ENCODE measurements at places on chromosomes 1 and 21. TPM values are rescaled to one million over a fixed set of nuclear protein-coding genes. Genes with fewer than 3 reads are reported as not detected.

GRCh38 chr1:81887421-81888144 is 86.8 kb downstream of the ADGRL2 start:
- no peak for DNase-seq

The USP24 gene
- 57.6 TPM for total RNA-seq

DNA sequence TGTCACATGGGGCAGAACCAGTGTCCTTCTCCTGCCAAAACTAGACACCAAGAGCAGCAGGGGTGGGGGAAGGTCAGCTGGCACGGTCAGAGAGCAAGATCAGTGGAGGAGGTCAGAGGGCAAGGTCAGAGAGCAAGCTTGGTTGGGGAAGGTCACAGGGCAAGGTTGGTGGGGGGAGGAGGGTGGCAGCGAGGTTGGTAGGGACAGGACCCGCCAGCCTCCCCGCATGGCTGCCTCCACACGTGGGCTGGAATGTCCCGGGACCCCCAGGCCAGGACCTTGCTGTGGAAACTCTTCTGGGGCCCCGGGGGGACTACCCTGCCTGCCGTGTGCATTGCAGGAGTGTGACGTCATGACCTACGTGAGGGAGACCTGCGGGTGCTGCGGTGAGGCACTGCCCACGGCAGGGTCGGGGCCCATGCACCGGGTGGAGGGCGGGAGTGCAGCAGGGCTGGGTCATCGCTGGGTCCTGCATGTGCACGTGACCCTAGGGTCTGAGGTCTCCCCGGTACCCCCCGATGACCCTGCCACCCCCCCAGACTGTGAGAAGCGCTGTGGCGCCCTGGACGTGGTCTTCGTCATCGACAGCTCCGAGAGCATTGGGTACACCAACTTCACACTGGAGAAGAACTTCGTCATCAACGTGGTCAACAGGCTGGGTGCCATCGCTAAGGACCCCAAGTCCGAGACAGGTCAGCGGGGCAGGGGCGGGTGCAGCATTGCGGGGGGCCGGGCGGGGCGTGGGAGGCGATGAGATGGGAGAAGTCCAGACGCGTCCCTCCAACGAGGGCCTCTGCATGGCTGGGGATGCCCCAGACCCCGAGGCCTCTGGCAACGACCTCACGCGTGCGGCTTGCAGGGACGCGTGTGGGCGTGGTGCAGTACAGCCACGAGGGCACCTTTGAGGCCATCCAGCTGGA is 27.3 kb downstream of the COL6A2 start:
- peak; percentile 62 for DNase-seq

DNA sequence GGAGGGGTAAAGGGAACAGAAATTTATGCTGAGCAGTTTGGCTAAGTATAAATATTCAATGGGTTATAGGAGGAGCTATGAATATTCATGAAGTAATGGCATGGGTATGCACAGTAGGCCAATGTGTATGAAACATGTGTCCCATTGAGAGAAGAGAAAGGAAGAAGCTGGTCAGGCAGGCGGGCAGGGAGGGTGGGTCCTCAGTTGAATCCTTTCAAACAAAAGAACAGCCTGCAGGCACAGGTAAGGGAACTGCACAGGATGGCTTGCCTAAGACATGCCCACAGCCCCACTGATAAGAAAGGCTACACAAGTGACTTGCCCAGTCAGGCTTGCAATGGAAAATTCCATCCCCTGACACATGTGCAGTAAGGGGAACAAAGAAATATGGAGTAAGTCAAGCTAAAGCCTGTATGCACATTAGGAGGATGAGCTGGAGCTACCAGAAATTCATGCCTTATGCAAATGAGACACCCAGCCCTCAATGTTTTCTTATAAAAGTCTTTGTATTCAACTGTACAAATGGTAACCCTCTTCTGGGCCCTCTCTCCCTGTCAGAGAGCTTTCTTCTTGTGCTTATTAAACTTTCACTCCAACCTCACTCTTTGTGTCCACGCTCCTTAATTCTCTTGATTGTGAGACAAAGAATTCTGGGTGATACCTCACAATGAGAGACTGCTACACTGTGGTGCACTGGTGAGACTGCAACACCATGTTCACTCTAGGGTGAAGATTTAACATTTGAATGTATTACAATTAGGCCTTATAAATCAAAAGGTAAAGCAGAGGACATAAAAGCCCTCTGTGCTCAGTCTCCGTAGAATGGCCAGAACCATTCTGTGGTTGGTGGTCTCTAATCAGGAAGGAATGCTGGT is 96.5 kb downstream of the ATP1B1 start:
- no peak for DNase-seq

DNA sequence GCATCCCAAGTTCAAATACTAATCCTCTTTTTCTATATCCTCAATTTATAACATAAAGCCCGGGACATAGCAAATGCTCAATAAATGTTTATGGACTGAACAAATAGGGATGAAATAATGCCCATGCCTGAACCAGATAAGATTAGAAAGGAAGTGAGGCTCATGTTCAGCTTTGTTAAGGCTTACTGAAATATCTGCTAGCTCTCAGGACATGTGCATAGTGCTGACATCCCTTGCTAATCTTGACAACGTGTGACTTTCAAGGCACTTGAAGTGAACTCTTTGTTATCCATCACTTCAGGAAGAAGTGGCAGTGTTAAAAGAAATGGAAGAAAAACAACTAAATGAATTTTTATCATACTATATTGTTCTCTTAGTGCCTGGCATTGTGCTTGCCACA is 260.3 kb upstream of the SGIP1 start:
- DNase-seq = no peak

The IGSF9 gene
- total RNA-seq = 0.18 TPM

DNA sequence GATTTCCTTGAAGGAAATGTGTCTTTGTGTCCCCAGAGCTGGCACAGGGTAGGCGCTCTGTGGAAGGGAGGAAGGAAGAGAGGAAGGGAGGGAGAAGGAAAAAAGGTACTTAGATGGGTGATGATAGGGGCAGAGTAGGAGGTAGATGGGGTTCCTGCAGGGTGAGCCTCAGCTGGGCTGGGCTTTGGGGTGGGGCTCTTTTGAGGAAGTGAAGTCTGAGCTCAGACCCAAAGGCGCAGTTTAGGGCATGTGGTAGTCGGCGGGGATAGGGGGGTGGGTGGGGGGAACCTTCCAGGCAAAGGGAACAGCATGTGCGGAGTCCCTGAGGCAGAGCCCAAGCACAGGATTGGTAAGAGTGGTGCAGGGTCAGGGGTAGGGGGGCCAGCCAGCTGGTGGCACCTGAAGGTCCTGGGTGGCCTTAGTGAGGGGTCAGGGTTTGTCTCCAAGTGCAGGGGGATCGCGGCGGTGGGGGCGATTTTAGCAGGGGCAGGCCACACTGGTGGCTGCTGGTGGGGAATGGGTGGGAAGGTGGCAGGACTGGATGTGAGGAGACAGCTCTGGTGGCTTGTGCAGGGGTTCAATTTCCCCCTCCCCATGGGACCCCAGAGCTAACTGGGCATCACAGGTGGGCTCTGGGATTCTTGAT is 8.4 kb upstream of the HTR6 start:
- DNase-seq = no peak

The MTMR11 gene
- total RNA-seq = 16.4 TPM

The C8B gene
- not detected for total RNA-seq

The IL20 gene
- not detected for total RNA-seq

- no peak for DNase-seq
These were observed 35.3 kb downstream of the KCNA2 start for GRCh38 chr1:110570901-110571300.

The TSPAN2 gene
- 2.9 TPM for total RNA-seq

- peak; percentile 45 for DNase-seq
These were observed 2.4 kb downstream of the KLHDC9 start for GRCh38 chr1:161100556-161100955.

The OR14C36 gene
- total RNA-seq = not detected

DNA sequence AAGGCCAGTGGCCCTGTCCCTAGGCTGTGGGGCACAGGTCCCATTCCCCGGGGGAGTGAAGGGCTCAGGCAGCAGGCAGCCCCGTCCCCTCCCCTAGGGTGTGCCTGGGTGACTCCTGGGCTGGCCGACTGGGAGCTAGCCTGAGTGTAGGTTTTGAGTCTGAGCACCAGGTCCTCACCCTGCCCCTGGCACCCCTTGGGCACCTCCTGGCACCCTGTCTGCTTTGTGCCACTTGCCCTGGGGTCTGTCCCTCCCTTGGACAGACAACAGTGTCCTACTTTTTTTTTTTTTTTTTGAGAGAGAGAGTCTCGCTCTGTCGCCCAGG is 24.2 kb downstream of the RRP1 start:
- DNase-seq = no peak

The PLEKHA6 gene
- 18.9 TPM for total RNA-seq

DNA sequence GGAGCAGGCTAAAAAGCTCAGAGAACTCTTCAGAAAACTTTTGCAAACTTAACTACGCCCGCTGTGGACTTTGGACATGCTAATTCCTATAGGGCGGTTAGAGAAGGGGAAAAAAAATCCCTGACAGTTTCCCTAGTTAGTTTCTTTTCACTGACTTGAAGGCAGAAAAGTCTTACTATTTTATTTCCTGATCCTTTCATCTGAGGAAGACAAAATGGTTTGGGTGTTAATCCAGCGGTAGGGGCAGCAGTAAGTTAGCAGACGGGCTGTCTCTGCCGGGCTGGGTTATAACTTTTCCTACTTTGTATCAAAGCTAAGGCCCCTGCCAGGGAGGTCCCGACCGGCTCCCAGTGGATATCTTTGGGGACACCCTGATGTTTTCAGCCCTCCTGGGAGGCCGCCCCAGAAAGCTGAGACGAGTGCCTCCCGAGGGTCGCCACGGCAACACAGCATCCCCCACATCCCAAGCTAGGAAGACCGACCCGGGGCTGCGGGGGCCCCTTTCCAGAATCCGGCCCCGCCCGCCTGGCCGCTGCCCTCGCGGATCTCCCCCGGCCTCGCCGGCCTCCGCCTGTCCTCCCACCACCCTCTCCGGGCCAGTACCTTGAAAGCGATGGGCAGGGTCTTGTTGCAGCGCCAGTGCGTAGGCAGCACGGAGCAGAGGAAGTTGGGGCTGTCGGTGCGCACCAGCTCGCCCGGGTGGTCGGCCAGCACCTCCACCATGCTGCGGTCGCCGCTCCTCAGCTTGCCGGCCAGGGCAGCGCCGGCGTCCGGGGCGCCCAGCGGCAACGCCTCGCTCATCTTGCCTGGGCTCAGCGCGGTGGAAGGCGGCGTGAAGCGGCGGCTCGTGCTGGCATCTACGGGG is 162.6 kb downstream of the RUNX1 start:
- peak; percentile 68 for DNase-seq

DNA sequence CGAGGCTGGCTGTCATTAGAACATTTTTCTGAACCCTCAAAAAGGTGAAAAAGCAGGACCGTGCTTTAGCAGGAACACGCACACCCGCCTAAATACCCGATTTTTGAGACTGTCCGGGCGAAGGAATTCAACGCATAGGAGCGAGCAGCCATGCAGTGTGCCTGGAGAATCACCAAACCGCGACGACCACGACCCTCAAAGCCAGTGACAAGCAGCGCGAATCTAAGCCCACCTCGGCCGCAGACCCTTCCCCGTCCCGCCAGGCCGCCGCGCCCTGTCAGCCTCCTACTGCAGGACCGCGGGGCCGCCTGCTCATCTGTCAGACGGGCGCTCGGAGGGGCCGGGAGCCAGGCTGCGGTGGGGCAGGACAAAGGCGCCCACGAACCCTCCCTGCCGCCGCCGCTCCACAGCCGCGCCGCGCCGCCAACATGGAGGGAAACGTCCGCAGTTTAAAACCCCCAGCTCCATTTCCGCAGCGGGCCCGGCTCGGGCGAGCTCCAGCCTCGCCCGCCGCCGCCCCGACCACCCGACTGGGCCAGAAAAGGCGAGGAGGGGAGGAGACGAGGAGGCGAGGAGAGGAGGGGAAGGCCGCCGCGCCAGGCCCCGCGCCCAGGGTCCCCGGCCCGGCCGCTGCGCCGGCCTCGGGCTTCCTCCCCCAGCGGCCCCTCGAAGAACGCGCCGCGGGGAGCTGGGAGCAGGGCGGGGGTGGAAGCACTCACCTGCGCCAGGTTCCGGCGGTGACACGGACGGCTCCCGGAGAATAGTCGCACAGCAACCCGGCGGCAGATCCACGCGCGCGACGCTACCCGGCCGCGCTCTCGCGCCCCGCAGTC is at the start of gene LBR:
TSS of gene LBR (minus strand) at position 804 of the 833 bp plus-strand sequence. CDS start 3,963 bp downstream, outside the sequence.
- DNase-seq = peak; percentile 72

The SLC35F3 gene
- total RNA-seq = not detected

The CFHR3 gene
- total RNA-seq = 0.94 TPM

GRCh38 chr1:8740034-8740449 is 77.4 kb downstream of the RERE start:
- no peak for DNase-seq

The FMOD gene
- 126 TPM for total RNA-seq

GRCh38 chr1:63557365-63557987 is 34.2 kb downstream of the EFCAB7 start:
- DNase-seq = no peak

DNA sequence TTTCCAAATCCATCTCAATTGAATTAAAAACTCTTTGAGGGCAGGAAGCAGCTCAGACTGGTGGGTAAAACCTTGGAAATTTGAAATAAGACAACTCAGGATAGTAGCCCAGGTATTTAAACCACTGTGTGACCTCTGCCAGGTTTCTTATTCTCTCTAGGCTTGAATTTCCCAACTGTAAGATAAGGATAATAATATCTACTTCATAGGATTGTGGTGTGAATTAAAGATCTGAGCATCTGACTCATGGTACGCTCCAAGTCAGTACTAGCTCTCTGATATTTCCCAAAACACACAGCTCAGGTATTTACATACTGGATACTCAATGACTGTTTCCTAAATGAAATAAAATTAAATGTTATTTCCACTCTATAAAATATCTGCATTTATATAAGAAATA is 337.2 kb downstream of the LTN1 start:
- DNase-seq = no peak

The PDZK1IP1 gene
- total RNA-seq = 2.4 TPM

The AMY1B gene
- not detected for total RNA-seq

DNA sequence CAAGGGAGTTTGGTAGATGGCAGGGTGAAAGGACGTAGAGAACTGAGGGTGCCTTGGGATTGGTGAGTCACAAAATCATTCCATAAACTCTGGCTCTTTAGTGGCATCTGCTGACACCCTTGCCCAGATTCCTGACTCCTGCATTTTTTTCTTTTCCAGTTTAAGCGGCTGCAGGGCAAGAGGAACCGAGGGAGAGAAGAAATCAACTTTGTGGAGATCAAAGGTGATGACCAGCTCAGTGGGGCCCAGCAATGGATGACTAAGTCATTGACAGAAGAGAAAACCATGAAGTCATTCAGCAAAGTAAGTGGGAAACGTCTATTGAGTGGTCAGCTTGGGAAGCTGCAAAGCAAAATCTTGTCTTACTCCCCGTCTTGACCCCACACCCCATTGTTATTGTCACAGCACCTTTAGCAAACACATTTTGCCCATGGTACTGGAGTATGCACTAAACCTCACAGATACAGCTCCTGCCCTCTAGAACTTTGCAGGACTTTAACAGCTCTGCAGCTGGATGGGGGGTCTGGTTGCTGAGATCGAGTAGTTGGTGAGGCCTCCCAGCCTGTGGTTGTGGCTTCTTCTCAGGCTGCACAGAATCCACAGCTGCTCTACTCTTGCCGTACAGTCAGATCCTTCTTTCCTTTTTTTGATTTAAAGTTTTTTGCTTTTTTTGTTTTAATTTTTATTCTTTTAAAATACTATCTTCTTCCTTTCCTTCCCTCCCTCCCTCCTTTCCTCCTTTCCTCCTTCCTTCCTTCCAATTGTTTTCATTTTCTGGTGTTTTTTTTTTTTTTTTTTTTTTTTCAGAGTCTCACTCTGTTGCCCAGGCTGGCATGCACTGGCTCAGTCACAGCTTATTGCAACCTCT is 21.9 kb downstream of the SH2D2A start:
- no peak for DNase-seq

The ADGRL4 gene
- total RNA-seq = 50.1 TPM
